DMS79 (cell line): ENCODE measurements at places on chromosomes 7 and 10.
A peak's percentile ranks its signal among the peaks of the same experiment; 100 is the strongest.

- no peak for DNase-seq
These were observed 25.1 kb downstream of the SBDS start for GRCh38 chr7:66970310-66970709.

DNA sequence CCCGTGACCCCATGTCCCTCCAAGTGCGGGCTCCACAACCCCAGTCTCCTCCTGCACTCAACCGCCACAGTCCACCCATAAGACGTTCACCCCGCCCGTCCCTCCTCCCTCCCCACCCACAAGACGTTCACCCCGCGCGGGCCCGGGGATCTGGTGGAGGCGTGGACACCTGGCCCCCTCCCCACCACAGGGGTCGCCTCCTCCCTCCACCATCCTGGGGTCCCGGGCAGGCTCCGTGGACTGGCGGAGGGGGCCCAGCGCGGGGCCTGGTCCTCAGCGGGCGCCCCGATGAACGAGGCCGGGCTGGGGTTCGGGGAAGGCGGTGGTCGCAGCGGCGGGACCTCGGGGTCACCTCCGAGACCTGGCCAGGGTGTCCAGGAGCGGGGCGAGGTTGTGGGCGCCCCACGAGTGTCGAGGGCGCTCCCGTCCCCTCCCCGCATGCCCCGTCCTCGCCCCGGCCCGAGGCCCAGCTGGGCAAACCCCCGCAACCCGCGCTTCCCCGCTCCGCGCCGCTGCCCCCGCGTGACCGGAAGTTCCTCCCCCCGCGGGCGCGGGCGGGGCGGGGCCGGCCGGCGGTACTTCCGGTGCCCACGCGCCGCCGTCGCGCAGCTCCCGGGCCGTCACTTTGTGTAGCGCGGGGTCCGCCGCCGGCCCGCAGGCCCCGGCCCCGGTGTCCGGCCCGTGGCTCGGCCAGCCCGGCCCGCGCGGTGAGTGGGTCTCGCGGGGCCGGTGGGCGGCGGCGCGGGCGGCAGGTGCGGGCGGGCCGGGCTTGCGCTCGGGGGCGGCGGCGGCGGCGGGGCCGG lies at the start of gene ZNF316:
Gene ZNF316, plus strand, starts transcription at position 578 of the 803 bp plus-strand sequence. CDS start 5,092 bp downstream, outside the sequence.
- DNase-seq: no peak

DNA sequence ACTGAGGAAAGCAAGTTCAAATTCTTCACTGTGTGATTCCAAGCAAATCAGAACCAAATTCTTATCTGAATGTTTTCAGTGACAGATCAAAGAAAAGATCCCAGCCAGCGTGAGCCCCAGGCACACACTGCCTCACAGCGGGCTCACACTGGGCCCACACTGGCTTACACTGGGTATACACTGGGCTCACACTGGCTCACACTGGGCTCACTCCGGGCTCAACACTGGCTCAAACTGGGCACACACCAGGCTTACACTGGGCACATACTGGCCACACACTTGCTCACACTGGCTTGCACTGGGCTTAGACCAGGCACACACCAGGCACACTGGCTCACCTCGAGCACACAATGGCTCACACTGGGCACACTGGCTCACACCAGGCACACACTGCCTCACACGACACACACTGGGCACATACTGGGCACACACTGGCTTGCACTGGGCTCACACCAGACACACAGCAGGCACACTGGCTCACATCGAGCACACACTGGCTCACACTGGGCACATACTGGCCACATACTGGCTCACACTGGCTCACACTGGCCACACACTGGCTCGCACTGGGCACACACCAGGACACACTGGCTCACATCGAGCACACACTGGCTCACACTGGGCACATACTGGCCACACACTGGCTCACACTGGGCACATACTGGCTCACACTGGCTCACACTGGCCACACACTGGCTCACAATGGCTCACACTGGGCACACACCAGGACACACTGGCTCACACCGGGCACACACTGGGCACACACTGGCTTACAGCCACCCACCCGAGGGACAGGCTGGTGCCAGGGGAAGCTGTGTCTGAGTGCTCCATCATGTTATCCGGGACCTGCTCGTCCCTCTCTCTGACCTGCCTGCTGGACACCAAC lies 156.3 kb downstream of the PTPRN2 start:
- no peak for DNase-seq

DNA sequence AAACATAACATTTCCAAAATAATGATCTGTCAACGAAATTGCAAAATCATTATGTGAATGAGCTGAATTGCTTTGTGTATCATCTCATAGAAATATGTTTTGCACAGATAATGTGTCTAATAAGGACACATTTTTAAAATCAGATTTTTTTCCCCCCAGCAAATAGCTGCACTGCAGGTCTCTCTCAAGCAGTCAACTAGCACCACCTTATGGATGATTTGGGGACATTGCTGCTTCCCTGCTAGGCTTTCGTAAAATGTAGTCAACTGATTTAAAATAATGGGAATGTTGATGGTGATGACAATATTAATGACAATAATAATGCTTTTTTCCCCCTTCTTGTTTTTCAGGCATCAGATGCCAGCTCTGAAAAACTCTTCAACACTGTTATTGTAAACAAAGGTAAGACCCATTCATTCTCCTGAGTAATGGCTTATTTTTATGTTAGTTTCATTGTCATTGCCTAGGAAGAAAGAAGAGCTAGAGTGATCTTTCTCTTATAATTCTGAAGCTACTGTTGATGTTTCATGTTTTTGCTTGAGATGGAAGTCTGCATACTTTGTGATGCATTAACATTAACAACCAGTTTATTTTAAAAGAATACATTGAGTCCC lies 433.6 kb upstream of the GALNT17 start:
- peak; percentile 22 for DNase-seq

DNA sequence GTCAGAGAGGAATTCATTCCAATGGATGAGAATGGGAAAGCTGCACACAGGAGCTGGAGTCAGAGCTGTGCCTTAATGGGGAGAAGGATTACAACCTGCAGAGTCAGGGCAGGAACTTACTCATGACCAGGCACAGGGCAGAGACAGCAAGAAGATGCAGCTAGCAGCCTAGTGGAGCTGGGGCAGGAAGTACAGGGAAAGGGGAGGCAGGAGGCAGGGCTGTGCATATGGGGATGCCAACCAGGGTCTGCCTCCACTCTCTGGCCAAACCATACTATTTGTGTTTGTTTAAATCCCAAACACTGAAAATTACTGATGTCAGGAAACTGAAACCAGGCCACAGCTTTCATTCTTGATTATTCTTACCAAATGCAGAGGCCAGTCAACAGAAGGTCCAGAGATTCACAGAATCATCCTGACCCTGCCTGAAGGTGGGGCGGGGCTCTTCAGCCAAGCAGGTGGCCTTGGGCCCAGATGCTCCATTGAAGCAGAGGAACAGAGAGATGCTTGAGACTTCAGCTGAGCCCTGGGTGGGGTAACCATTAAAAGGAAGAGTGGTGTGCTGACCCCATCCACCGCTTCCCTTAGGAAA lies 461.9 kb downstream of the KCNMA1 start:
- no peak for DNase-seq

DNA sequence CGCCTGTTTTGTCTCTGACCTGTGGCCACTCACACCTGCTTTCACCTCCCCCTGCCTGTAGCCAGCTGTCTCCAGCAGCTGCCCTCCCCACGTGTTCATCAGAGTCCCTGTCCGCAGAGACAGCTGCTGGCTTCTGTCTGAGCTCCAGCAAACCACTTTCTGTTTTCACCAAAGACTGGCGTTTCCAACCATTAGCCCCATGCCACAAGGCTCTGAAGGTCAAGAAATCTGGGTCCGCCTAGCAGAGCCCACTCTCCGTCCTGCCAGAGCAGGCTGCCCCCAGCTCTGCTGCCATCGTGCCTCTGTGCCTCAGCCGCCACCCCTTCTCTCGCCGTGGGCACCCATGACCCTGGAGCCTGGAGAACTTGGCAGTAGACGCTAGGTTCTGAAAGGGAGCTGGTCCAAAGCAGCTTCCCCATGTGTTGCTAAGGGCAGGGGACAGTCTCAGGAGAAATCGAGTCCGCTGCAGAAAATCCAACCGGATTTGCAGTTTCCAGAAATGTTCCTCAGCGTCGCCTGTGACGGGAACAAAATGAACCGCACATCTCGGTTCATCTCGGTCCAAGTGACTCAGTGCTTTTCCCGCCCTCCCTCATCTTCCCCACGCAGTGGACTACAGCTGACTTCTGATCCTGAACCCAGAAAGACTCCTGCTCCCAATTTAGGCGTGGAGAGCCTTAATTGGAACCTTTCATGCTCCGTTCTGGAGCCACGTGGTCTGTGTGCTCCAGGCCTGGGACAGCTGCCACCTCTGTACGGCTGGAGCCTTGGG lies 28.0 kb downstream of the TMEM120A start:
- DNase-seq: no peak

GRCh38 chr10:73649876-73650536 lies 5.8 kb downstream of the SYNPO2L start:
- no peak for DNase-seq

- no peak for DNase-seq
These were observed 16.1 kb downstream of the IMPDH1 start for GRCh38 chr7:128393526-128394330.

- DNase-seq: no peak
These were observed 58.1 kb downstream of the POLL start for GRCh38 chr10:101529725-101530553.

DNA sequence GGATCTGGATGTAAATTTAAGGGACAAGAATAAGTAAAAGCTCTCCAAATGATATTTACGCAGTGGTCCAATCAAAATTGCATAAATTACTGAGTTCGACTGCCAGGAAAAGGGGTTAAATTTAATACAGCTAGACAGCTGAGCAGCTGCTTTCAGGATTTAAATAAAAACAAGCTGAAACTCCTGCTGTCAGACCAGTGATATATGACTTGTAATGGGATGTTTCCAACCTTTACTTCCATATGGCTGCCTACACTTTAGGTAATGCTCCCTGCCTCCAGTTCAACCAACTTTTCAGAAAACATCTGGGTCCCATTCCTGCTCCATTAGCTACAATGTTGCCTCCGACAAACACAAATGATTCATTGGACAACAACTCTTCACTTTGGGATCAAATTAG lies 326.3 kb upstream of the DGKB start:
- no peak for DNase-seq

GRCh38 chr10:124254490-124254889 lies 161.1 kb upstream of the CHST15 start:
- DNase-seq: no peak

GRCh38 chr10:61894133-61894532 lies 7.4 kb upstream of the ARID5B start:
- no peak for DNase-seq

GRCh38 chr7:94877731-94878670 lies 29.4 kb upstream of the PPP1R9A start:
- DNase-seq: no peak

DNA sequence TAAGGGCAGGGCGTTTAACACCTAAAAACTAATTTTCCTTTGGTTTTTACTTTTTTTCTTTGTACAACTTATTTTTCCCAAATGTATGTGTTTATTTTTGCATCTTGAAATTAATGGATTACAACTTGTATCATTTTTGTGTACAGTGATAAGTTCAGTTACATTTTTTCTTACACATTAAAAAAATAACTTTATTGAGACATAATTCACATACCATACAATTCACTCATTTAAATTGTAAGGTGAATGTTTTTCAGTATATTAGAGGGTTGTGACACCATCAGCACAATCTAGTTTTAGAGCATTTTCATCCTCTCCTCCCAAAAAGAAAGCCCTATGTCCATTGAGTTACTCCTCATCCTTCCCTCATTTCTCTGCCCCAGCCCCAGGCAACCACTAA lies 11.6 kb downstream of the OGDH start:
- no peak for DNase-seq

DNA sequence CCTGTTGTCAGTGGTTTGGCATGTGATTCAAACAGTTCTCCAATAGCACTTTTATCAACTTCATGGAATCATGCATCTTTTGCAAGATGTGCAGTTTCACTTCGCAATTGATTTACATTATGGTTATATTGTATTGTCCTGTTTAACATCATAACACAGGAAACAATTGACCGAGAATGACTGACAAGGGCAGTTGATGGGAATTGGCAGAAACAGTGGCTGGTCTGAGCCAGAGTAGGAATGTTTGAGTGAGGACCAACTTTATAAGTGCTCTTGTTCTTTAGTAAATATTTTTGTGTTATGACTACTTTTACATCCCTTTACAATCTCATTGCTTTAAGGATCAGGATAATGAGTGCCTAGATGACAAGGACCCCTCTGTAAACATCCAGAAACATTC lies 2.2 kb downstream of the KLHL7 start:
- no peak for DNase-seq

GRCh38 chr10:3783682-3784432 lies 1.2 kb downstream of the KLF6 start:
- DNase-seq: peak; percentile 24

GRCh38 chr10:25017154-25017590 lies 760 bp downstream of the THNSL1 start:
- peak; percentile 17 for DNase-seq

GRCh38 chr10:13526948-13527863 lies 1.6 kb downstream of the BEND7 start:
- no peak for DNase-seq

DNA sequence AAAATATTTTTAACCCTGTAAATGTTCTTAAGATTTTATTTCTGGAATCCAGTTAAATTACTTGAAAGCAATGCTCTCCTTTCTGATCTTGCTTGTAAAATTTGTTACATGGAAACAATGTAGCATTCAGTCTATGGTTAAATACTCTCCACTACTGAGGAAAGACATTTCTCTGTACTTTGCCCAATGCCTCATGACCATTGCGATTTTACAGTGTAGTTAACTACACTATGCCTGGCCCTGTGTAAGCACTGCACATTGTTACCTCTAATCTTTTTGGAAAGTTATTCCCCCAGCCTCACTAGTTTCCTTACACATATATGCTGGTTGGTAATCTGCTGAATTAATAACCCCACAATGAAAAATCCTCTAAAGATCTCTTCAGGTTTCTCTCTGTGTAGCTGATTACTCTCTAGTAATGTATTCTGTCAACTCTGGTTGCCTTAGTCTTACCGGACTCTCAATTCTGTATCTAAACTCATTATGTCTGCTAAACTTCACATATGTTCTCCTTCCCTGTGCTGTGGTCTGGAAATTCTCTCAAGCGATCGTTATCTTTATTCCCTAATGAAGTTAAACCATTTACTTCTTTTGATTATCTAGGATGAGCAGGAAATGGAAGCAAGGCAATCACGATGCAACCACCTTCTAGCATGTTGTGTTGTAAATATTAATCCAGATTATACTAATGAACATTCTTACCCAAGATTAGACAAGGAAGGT lies 58.7 kb upstream of the TMEM106B start:
- DNase-seq: no peak

DNA sequence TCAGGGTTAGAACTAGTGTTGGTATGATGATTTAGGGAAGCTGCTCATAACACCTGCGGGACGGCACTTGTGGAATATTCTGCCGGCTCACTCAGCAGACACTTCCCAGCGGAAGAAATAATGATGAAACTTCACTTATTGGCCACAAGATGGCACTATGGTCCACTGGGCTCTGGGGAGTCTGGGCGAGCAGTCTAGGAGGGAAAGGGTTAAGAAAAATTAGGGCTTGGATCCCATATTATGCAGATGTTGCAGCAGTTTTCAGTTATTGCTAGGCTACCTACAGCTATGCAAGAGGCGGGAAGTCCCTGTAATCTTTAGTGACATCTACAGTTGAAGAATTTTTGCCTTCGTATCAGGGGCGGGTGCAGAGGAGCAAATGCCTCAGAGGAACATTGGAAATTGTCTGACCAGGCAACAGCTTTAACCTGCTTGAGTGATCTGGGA lies 238.7 kb upstream of the PRSS58 start:
- no peak for DNase-seq
